Cardiac fibroblast (primary cell): ENCODE measurements at places on chromosomes 5 and 9.

GRCh38 chr5:36202521-36202961, 39.2 kb downstream of the NADK2 start:
- DNase-seq: peak; percentile 33

GRCh38 chr9:115034801-115035200, 83.2 kb downstream of the TNC start:
- peak; percentile 75 for DNase-seq

DNA sequence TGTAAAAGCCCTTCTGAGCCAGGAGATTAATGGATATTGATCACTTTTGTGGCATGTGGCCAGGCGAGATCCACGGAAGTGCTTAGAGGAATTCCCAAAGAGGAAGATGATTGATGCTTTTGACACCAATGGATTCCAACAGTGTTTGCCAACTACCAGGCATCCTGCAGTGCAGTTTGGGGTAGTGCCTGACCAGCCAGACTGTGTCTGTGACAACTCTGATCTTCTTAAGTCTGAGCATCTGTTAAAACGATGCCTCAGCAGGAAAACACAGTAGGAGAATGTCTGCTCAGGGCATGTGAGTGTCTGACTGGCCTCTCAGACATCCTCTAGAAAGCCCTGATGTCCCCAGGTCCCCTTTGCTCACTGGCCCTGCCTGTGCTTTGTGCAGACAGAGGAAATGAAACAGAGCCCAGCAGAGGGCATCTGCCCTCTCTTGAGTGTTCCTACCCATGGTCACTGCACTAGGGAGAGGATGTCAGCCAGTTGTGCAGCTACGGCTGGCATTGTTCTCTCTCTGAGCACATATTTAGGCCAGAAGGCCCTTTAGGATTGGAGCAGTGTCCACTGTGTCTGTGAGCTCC, 57.0 kb downstream of the TRPC7 start:
- DNase-seq: no peak

GRCh38 chr9:107932046-107932445, 442.5 kb upstream of the KLF4 start:
- peak; percentile 22 for DNase-seq

GRCh38 chr5:84362061-84362720, 22.5 kb downstream of the EDIL3 start:
- DNase-seq: no peak

DNA sequence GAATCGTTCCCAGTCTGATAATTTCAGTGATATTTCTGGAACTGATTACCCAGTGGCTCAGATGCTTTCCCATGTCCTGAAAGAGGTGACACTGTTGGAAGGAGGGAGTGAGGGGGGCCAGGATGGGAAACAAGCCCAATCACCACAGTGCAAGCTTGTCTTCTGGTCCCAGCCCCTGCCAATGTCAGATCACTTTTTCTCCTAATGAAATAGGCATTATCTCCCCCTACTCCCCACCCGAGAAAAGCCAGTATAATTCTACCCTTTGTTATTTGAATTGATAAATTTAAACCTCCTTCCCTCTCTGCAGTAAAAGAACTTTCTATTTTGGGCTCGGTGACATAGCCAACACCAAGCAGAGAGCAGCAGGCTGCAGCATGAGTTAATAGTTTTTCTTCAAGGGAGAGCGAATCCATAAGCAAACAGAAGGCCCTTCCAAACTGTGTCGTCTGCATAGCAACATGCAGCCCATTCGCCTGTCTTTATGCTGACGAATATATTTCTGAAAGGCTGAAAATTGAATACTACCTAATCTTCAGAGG, 14.6 kb upstream of the PPP2CA start:
- DNase-seq: peak; percentile 71

DNA sequence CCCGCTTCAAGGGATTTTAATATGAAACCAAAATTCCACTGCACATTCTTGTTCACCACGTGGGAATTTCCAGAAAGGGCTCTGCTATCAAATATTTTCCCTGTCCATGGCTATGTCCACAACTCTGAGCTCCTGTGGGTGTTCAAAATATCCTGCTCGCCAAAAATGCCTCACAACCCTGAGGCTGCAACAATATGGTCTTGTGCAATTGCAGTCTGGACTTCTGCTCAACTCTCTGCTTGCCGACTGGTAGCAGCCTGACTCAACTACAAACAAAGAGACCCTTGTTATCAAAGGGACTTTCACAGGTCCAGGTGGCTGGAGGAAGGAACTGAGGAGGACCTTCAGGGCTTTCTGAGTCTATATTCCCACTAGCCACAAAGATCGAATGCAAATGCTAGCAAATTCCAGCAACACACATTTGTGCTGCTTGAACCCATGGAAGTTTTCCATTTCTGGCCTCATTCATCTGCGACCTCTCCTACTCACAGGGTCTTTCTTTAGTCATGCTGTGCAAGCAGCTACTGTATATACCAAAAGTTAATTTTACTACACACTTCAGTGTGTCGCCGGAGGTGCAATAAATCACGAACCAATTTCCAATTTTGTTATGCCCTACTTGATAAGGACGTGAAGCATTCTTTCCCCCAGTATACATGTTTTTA, 169.2 kb upstream of the SLC30A5 start:
- DNase-seq: peak; percentile 84

- no peak for DNase-seq
Observed at GRCh38 chr5:128035689-128036088, 47.9 kb upstream of the SLC12A2 start.

GRCh38 chr9:86122311-86122710, 23.0 kb upstream of the GOLM1 start:
- no peak for DNase-seq

DNA sequence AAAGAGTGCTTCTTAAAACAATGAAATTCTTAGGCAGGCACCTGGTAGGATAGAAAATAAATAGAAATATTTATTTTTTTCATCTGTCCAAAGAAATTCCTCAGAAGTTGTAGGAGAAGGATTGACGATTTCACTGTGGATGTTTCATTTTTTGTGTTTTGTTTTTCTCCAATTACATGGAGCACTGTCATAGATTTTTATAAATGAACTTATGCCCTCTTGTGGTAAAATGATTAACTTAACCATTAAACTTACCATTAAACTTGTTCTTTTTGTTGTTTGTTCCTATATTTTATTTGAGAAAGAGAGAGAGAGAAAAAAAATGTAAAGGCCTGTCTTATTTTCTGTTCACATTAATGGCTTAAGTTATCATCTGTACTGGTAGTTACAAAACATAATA, 339.2 kb downstream of the PRR16 start:
- peak; percentile 62 for DNase-seq

GRCh38 chr9:98916660-98917059, 27.0 kb upstream of the COL15A1 start:
- DNase-seq: no peak

DNA sequence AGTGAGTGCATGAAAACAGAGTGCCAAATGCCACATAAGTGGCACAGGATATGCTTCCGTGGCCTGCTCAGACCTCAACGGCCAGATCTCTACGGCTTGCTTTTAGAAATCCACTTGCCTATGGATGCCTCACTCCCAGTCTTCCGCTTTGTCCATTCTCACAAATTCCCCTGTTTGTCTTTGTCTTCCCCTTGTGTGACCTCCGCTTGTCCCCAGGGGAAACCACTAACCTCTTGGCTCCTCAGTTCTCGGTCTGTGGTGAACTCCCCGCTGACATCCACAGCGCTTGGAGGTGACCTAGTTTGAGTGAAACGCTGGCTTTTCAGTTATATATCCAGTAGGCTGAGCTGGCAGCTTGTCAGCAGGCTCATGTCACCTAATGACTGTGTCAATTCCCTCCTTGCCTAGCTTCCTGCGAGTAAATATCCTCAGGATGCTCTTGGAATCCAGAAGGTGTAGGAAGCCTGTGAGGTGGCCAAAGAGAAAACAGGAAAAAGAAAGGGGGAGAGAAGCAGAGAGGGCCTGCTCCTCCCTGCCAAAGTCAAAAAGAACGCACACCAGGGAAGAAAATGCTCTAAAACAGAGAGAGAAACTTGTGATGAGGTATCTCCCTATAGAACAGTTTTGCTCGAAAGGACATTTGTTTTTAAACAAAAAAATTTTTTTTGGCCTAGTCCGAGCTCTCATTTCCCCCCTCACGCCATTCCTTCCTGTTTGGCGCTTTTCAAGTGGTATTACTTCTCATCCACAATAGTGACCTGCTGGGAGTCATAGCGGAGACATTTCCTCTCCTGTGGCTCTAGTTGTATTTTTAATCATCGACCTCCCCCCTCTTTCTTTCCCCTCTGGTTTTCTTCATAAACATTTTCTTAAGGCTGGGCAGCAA, 101.6 kb upstream of the SPRY4 start:
- DNase-seq: no peak
